PC-9 (cell line): ENCODE measurements at places on chromosomes 6 and 20. TPM values are rescaled to one million over a fixed set of nuclear protein-coding genes. Genes with fewer than 3 reads are reported as not detected.
A peak's percentile ranks its signal among the peaks of the same experiment; 100 is the strongest.

DNA sequence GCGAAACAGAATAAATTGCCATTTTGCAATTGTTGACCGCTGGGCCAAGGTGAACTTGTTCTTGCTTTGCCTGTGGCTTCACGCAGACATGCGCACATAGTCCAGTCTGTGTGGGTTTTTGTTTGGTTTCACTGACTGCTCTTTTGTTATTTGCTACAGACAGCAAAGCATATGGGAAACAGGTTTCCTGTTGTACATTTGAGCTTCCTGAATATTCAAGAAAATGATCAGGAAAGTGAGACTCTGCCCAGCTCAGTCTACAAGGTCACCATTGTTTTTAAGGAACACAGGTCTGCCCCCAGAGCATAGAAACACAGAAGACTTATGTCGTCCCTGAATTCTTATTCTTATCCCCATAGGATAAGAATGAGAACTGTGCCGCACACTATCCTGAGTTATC, 55.6 kb downstream of the SASH1 start:
- no peak for DNase-seq

DNA sequence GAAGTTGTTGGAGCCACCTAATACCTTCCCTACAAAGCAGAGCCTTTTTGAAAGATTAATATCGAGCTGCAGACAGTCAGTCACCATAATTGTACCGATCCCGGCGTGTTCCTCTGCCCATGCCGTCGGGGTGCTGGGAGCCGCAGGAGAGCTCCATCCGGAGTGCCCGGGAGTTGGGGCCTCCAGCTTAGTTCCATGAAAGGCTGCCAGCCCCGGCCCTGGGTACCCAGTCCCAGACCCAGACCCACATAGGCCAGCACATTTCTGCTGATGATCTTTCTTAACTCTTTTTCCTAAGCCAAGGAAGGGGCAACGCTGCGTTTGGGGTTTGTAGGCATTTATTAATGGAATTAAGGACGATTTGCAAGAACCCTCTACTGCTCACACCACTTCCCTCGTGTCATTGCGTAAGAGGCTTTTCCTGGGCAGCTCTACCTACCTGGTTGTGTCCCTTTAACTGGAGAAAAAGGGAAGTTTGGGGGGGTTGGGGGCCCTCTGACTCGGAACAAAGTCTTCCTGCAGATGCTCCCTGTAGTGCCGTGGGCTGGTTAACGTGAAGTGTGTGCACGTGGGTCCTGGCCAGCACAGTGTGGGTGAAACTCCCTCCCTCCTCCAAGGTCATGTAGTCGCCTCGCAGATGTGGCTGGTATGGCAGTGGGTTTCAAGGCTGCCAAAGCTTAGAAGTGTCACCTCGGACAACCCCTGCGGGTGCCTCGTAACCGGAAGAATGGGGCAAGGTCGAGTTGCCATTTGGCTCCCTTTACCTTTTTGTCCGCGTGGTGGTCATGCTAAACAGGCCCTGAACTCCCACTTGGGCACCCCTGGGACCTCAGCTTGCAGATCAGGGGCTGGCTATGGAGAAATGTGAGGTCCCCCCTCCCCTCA, 54.3 kb upstream of the APCDD1L start:
- no peak for DNase-seq

DNA sequence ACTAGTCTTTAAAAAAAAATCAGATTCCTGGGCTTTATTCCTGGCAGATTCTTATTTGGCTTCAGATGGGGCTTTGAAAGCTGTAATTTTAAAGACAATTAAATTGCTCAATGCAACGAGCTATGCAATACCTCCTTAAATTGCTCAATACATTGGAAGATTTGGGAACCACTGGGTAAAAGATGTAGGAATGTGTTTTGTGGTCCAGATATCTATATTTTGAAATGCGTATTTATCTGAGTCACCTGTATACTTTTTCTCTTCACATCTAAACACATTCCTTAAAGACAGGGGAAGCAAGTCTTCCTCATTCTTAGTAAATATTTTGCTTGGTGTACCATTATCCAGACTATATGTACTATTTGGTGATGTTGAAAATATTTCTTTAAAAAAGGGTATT, 29.6 kb upstream of the MAP7 start:
- peak; percentile 77 for DNase-seq

GRCh38 chr6:93243231-93243778, 176.1 kb downstream of the EPHA7 start:
- no peak for DNase-seq

- peak; percentile 30 for DNase-seq
Observed at GRCh38 chr20:63829945-63830835, 874 bp downstream of the ZBTB46 start.

- no peak for DNase-seq
Observed at GRCh38 chr6:15906420-15907016, 222.4 kb upstream of the MYLIP start.

DNA sequence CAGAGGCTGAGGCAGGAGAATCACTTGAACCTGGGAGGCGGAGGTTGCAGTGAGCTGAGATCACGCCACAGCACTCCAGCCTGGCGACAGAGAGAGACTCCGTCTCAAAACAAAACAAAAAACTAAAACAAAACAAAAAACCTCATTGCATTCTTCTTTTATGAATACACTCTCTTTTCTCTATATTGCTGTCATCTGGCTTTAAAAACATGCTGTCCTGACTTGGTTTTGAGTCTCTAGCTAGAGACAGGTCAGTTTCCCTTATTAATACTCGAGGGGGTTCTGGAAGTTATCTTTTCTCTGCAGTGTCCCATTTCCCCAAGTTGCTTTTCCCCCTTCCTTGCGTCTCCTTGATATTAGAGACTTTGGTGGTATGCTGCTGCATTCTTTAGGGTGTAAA, 50.9 kb downstream of the RIOK1 start:
- DNase-seq: no peak

DNA sequence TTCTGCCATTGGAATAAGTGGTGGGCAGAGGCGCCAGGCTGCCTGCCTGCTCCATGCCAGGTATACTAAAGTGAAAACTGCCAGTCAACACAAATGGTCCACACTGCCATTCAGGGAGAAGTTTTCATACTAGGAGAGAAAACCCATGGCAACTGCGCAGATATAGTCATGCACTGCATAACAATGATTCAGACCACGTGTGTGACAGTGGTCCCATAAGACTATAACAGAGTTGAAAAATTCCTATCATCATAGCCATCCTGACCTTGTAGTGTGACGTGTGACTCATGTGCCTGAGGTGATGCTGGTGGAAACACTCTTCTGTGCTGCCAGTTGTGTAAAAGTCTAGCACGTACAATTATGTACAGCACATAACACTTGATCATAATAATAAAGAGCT, 25.1 kb downstream of the ZC3H12D start:
- DNase-seq: no peak

GRCh38 chr6:139520321-139520768, 145.9 kb upstream of the CITED2 start:
- DNase-seq: no peak

- no peak for DNase-seq
Observed at GRCh38 chr6:158714706-158715105, 64.9 kb downstream of the SYTL3 start.

- no peak for DNase-seq
Observed at GRCh38 chr6:69958978-69959377, 92.6 kb downstream of the COL19A1 start.

GRCh38 chr6:161414180-161414579, 140.3 kb upstream of the AGPAT4 start:
- DNase-seq: no peak

DNA sequence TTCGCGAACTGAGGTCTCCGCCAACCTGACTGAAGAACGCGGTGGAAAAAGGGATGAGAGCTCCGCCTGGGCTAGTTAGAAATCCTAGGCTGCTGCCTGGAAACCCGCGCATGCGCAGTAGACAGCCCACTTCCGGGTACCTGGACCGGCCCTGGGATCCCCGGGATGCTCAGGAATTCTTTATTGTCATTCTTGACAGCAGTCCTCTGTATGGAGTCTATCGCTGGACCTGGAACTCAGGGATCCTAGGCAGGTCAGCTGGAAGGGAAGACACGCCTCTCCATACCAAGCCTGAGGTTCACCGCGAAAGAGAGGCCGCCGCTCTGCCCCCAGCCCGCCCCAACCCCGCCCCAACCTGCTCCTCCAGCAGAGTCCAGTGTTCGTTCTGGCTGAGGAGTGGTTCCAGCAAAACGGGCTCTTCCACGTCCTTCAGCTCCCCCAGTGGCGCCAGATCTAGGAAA, 1379.2 kb upstream of the DEFB115 start:
- peak; percentile 12 for DNase-seq

HRH3 gene
- total RNA-seq: not detected in 2 replicates

WFDC2 gene
- total RNA-seq: 159 and 185 TPM in 2 replicates

GPX5 gene
- total RNA-seq: not detected in 2 replicates

RAMACL gene
- 0.52 and 0.73 TPM in 2 replicates for total RNA-seq

BNIP5 gene
- not detected in 2 replicates for total RNA-seq

C6orf58 gene
- not detected in 2 replicates for total RNA-seq

NKAPL gene
- not detected in 2 replicates for total RNA-seq

FAM83B gene
- total RNA-seq: 10.1 and 15.6 TPM in 2 replicates

PAK5 gene
- not detected in 2 replicates for total RNA-seq
